Inflammatory macrophage treated with lipopolysaccharide for 4 hours (primary cell): ENCODE measurements at places on chromosomes 6 and 20.

DNA sequence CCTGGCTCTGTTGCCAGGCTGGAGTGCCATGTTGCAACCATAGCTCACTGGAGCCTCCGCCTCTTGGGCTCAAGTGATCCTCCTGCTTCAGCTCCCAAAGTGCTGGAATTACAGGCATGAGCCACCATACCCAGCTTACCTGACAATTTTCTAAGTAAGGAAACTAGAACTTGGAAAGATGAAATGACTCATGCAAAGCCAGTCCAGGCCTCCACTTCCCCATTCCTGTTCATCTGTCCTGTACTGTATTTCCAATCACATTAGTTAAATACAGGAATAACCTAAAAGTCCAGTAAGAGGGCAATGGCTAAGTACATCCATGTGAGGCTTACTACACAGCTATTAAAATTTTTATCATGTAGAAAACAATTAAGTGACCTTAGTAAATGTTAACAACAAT, 8.3 kb upstream of the ADGB start:
- DNase-seq: peak; percentile 27

DNA sequence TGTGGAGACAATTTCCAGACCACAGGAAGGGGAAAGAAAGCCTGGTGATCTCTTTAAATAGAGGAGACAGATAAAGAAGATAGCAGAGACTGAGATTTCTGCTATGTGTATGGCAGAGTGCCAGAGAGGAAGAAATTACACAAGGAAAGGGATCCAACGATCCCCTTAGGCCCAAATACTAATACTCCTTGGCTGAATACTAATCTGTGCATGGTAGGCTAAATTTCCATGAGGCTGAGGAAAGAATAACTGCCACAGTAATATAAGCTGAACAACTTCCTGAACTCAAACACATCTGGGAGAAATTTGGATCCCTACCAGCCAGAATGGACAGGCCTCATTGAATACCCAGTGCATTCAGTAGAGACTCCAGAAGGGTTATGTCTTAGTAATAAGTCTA, 83.3 kb upstream of the TNFAIP3 start:
- DNase-seq: no peak

- DNase-seq: no peak
Measured at GRCh38 chr20:17622086-17622850, 52.4 kb downstream of the DSTN start.

DNA sequence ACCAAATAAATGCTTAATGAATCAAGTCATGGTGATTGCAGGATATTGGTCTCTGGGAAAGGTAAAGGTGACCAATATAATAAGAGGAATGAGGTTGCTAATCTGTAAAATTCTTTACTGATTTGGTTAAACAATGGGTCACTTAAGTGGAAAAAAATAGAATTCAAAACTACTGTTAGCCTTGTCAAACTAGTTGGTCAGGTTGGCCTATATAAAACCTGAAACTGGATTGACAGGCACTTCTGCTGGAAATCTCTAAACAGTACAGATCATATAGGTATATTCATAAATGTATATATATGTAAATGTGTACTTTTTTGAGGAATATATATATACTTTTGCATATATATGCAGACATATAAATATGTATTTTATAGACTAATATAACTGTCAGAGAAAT, 19.7 kb downstream of the PLCB4 start:
- DNase-seq: no peak

- DNase-seq: peak; percentile 47
Measured at GRCh38 chr6:89385156-89385667, 26.9 kb downstream of the RRAGD start.

- DNase-seq: no peak
Measured at GRCh38 chr20:3782597-3782996, 1.3 kb upstream of the SPEF1 start.

GRCh38 chr6:30450548-30450908, 38.8 kb upstream of the HLA-E start:
- DNase-seq: no peak

- DNase-seq: no peak
Measured at GRCh38 chr6:11233673-11234573, 1.5 kb upstream of the NEDD9 start.

DNA sequence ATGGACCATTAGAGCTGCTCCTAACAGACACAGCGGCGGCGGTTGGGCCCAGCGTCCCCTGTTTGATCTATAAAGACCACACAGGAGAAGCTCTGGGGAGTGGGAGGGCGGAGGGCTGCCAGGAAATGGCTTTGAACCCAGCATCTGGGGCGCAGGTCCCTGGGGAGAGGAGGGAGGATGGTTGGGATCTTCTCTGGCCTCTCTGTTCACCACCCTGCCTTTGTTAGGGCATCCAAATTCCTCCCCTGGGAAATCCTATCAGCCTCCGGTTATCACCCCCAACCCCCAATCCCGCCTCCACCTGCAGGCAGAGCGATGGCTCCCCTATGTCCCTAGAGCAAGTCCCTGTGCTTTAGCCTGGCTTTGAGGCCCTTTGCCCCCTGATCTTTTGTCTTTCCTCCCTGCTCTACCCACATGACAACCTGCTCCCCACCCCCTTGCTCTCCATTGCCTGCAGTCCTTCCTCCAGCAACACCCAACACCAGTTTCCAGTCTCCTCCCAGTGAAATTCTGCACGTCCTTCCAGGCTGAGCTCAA, 7.1 kb downstream of the XKR7 start:
- no peak for DNase-seq

GRCh38 chr6:121680058-121680457, 244.6 kb downstream of the GJA1 start:
- DNase-seq: no peak

GRCh38 chr6:142210606-142211005, 63.5 kb downstream of the VTA1 start:
- DNase-seq: no peak

- peak; percentile 59 for DNase-seq
Measured at GRCh38 chr20:5797843-5798462, 47.8 kb downstream of the SHLD1 start.

- no peak for DNase-seq
Measured at GRCh38 chr6:160734627-160735026, 32.6 kb downstream of the PLG start.

DNA sequence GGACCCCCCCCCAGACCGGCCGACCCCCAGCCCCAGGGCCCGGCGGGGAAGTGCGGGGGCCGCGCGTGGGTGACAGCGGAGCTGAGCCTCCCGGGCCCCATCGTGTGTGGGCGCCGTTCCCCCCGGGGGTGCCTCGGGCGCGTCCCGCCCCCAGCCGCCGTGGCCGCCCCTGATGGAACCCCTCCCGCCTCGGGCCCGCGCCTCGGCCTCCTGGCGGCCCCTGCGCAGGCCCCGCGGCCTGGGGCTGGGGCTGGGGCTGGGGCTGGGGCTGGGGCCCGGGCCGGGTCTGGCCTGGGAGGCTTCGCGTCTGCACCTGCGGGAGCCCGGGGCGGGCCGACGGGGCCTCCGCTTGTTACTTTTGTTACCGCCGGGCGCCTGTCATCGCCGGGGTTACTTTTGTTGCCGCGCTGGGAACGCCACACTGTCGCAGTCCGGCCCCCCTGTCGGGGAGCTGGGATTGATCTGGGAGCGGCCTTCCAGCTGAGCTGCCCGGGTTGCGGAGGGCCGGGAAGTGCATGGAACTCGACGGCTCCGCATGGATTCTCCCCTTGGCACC, 598 bp downstream of the OGFR start:
- no peak for DNase-seq

GRCh38 chr6:161415302-161415855, 141.5 kb upstream of the AGPAT4 start:
- no peak for DNase-seq

- DNase-seq: no peak
Measured at GRCh38 chr20:40766790-40767614, 78.0 kb upstream of the MAFB start.

- peak; percentile 10 for DNase-seq
Measured at GRCh38 chr20:60583741-60584140, 625.5 kb downstream of the CDH26 start.

GRCh38 chr6:39812853-39813533, 20.8 kb downstream of the DAAM2 start:
- no peak for DNase-seq

GRCh38 chr6:3446184-3446583, 10.7 kb downstream of the SLC22A23 start:
- DNase-seq: no peak

GRCh38 chr20:51156041-51156982, 133.4 kb upstream of the KCNG1 start:
- DNase-seq: no peak
